ENCODE measurements at places on chromosomes 5 and 9.
A peak's percentile ranks its signal among the peaks of the same experiment; 100 is the strongest.

GRCh38 chr5:115028557-115028956, 141.2 kb downstream of the TRIM36 start:
- H3K27ac ChIP-seq: no peak overlapping the region
- no peak overlapping the region for H3K4me3 ChIP-seq
- H3K36me3 ChIP-seq: no peaks in the 10 kb centered on the region
- no peaks in the 10 kb centered on the region for H3K4me1 ChIP-seq

- no peak overlapping the region for H3K4me3 ChIP-seq
- no peaks in the 10 kb centered on the region for H3K27me3 ChIP-seq
- DNase-seq: no peak
- H3K36me3 ChIP-seq: no peaks in the 10 kb centered on the region
Observed at GRCh38 chr5:35313291-35313690, 83.0 kb upstream of the PRLR start.

DNA sequence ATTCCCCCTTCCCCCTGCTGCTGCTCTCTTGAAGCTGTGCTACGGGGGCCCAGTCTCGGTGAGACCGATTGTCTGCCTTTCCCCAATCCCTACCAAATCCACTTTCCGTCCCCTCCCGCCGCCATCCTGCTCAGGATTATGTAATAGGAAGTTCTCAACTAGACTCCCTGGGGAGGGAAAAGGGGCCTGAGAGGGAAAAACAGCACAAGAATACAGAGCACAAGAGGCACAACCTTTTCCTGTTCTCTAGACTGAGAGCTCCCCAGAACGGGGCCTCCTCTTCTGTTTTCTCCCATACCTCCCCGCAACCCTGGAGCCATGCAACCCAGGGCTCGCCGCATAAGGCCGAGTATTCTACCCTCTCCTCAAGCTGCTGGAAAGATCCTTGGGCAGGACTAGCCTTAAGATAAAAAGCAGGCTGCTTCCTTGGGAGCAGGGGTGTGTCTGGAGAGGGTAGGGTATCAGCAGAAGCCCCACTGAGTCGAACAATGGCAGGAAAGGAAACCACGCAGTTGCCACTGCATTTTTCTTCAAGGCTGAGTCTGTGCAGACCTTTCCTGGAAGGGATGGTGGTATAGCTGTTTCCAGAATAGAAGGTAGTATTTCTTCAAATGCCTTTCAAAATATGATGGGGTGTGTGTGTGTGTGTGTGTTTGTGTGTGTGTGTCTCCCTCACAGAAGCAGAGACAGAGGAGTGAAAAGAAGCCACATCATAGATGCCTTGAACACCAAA, 12.9 kb downstream of the MYORG start:
- H3K4me1 ChIP-seq: peaks cover 20% of the 10 kb centered on the region
- H3K4me3 ChIP-seq: no peak overlapping the region
- DNase-seq: no peak

DNA sequence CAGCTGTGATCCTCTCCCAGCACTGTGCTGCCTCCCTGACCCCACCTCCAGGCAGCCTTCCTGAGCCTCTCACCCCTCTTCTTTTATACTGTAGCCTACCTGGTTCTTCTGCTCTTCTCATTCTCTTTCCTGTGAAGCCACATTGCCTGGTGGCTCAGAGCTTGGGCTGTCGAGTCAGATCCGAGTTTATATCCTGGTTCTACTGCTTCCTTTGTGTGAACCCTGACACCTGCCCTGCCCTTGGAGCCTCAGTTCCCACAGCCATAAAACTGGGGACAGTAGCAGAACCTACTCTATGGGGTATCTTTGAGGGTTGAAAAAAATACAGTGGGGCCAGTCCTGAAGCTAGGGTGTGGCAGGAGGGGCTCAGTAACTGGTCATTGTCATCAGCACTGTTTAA, 8.8 kb downstream of the SLC27A4 start:
- H3K27me3 ChIP-seq: no peaks in the 10 kb centered on the region
- H3K4me1 ChIP-seq: no peaks in the 10 kb centered on the region
- H3K27ac ChIP-seq: no peak overlapping the region
- no peak overlapping the region for H3K4me3 ChIP-seq

GRCh38 chr5:131634238-131634637, 791 bp downstream of the RAPGEF6 start:
- H3K4me1 ChIP-seq: peaks cover 23% of the 10 kb centered on the region
- H3K4me3 ChIP-seq: peak overlapping the region; percentile 94
- no peaks in the 10 kb centered on the region for H3K27me3 ChIP-seq
- H3K27ac ChIP-seq: peak overlapping the region; percentile 96

- no peak overlapping the region for H3K4me3 ChIP-seq
- no peaks in the 10 kb centered on the region for H3K27me3 ChIP-seq
- H3K4me1 ChIP-seq: peaks cover 18% of the 10 kb centered on the region
Observed at GRCh38 chr5:98433673-98434072, 339.8 kb upstream of the RGMB start.

DNA sequence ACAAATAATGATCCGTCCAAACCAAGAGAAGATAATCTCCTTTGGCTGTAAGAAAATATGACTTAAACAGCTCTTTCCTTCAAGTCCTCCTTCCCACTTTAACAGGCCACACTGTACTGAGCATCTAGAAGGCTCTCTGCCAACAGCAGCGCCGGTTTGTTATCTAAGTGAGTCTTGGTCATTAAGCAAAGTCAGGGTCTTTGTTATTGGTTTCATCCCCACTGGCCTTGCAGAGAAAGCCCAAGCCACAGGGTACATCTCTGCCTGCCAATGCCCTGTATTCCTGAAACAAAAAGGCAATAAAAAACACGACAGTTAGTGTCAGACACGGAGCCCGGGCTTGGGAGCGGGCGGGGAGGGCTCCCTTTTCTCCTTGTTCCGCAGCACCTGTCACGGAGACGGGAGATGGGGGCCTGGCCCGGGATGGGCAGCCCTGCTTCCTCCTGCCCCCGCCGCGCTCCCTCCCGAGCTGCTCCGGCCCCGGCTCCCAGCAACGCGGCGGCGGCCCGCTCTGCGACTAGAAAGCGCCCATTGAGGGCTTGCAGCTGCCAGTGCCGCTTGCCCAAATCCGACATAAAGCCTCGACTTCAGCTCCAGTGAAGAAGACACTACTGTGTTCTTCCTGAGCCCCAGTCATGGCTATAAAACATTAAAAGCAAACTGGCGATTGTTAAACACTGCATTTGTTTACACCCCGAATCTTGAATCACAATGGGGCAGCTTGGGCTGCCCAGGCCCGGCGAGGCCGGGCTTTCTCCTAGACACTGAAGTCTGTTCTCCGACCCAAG, 28.1 kb upstream of the PIK3R1 start:
- H3K27me3 ChIP-seq: no peaks in the 10 kb centered on the region
- peak overlapping the region; percentile 96 for H3K27ac ChIP-seq
- peak; percentile 60 for DNase-seq

- H3K27me3 ChIP-seq: no peaks in the 10 kb centered on the region
- no peak overlapping the region for H3K4me3 ChIP-seq
- H3K4me1 ChIP-seq: no peaks in the 10 kb centered on the region
- no peak overlapping the region for H3K27ac ChIP-seq
- no peak for DNase-seq
Observed at GRCh38 chr9:6926436-6926835, 168.7 kb downstream of the KDM4C start.

- no peaks in the 10 kb centered on the region for H3K4me1 ChIP-seq
- H3K4me3 ChIP-seq: no peak overlapping the region
- H3K27ac ChIP-seq: no peak overlapping the region
- peaks cover 15% of the 10 kb centered on the region for H3K27me3 ChIP-seq
Observed at GRCh38 chr9:304106-304505, 89.4 kb downstream of the DOCK8 start.

- H3K36me3 ChIP-seq: peaks cover 28% of the 10 kb centered on the region
- H3K4me3 ChIP-seq: no peak overlapping the region
- H3K27me3 ChIP-seq: no peaks in the 10 kb centered on the region
- H3K4me1 ChIP-seq: no peaks in the 10 kb centered on the region
- DNase-seq: no peak
- H3K27ac ChIP-seq: no peak overlapping the region
Observed at GRCh38 chr9:135941288-135941995, 19.7 kb downstream of the UBAC1 start.

DNA sequence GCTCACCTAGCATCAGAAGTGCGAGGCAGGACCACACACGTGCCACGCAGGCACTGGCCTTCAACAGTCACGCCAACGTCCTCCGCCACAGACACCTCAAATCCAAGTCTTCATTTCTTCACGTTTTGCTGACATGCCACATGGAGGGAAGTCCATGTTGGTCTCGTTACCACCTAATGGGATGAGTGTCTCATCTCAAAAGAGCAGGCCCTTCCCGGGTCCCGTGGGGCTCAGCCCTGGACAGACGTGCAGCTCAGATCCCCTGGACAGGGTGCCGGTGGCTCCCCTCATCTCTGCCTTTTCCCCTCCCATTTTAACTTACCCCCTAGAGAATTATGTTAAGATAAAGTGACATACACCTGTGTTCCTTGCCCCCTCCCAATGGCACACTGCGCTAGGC, 76.8 kb downstream of the MRPL36 start:
- peaks cover 9% of the 10 kb centered on the region for H3K4me1 ChIP-seq
- H3K36me3 ChIP-seq: peaks cover 9% of the 10 kb centered on the region
- peaks cover 17% of the 10 kb centered on the region for H3K27me3 ChIP-seq
- H3K27ac ChIP-seq: no peak overlapping the region
- no peak for DNase-seq
- no peak overlapping the region for H3K4me3 ChIP-seq

- H3K4me1 ChIP-seq: no peaks in the 10 kb centered on the region
- no peaks in the 10 kb centered on the region for H3K27me3 ChIP-seq
- H3K36me3 ChIP-seq: no peaks in the 10 kb centered on the region
- DNase-seq: no peak
Observed at GRCh38 chr9:13718086-13718485, 438.6 kb upstream of the MPDZ start.

- peak within 1 kb of the TSS; percentile 90 for H3K27ac ChIP-seq
- peaks cover 7% of the 10 kb centered on the region for H3K4me1 ChIP-seq
- H3K36me3 ChIP-seq: peaks cover 66% of the 10 kb centered on the region
- DNase-seq: no peak
- H3K27me3 ChIP-seq: no peaks in the 10 kb centered on the region
- peak within 1 kb of the TSS; percentile 89 for H3K4me3 ChIP-seq
Observed at GRCh38 chr5:141223112-141223783, at the start of gene PCDHB14. Gene PCDHB14, plus strand, starts transcription at chr5:141223343. Its CDS starts 163 bp downstream, at chr5:141223506.

DNA sequence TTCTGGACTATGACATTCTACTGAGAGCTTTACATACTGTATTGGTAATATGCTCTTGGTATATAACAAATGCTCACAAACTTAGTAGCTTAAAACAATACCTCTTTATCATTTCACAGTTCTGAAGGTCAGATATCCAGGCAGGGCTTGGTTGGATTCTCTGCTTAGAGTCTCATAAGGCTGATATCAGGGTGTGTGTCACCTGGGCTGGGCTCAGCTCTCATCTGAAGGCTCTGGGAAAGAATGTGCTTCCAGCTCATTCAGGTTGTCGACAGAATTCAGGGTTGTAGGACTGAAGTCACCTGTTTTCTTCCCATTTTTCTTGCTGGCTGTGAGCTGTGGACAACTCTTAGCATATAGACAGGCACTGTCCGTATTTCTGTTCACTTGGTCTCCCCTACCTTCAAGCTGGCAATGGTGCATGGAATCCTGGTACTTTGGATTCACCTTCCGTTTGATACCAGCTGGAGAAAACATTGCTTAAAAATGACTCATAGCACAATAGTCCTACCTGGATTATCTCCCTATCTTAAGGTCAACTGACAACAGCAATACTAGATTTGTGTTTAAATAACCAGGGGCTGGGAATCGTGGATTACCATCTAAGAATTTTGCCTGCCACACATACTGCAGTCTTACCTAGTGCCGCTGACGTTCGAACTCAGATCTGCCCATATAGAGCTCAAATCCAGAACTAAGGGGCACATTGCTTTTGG, 69.2 kb downstream of the RCL1 start:
- H3K27me3 ChIP-seq: no peaks in the 10 kb centered on the region
- no peaks in the 10 kb centered on the region for H3K4me1 ChIP-seq
- H3K27ac ChIP-seq: peak overlapping the region; percentile 57
- peaks cover 20% of the 10 kb centered on the region for H3K36me3 ChIP-seq
- no peak overlapping the region for H3K4me3 ChIP-seq
- no peak for DNase-seq

GRCh38 chr5:36298552-36298951, 3.1 kb downstream of the RANBP3L start:
- peaks cover 17% of the 10 kb centered on the region for H3K4me1 ChIP-seq
- H3K27me3 ChIP-seq: no peaks in the 10 kb centered on the region
- H3K27ac ChIP-seq: no peak overlapping the region
- peaks cover 2% of the 10 kb centered on the region for H3K36me3 ChIP-seq
- no peak overlapping the region for H3K4me3 ChIP-seq
- DNase-seq: no peak

- peaks cover 11% of the 10 kb centered on the region for H3K36me3 ChIP-seq
- no peak for DNase-seq
- no peaks in the 10 kb centered on the region for H3K27me3 ChIP-seq
- H3K27ac ChIP-seq: no peak overlapping the region
Observed at GRCh38 chr5:9398227-9398626, 147.6 kb downstream of the SEMA5A start.

GRCh38 chr5:55994495-55994997, at the start of gene IL6ST:
Gene IL6ST, minus strand, starts transcription at chr5:55994963. Its CDS starts 18,685 bp downstream, at chr5:55976278.
- H3K27me3 ChIP-seq: no peaks in the 10 kb centered on the region
- no peak for DNase-seq
- H3K4me1 ChIP-seq: peaks cover 32% of the 10 kb centered on the region
- peak within 1 kb of the TSS; percentile 98 for H3K4me3 ChIP-seq

DNA sequence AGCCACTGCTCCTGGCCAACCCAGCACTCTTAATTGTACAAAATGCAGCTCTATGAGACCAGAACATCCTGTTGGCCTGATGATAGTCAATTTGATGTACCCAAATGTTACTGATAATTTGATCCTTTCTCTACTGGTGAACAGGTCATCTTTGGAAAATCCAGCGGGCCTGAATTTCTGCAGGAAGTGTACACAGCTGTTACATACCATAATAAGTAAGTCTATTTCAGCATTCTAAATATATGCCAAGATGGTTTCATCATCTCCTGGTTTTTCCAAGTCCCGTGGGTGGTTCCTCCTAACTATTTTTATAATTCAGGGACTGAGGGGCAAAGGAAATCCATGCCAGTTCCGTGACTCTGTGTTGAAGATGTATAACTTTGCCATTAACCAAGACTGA, 155.4 kb downstream of the DOCK8 start:
- H3K27ac ChIP-seq: no peak overlapping the region
- no peak for DNase-seq
- peaks cover 6% of the 10 kb centered on the region for H3K27me3 ChIP-seq
- no peak overlapping the region for H3K4me3 ChIP-seq

DNA sequence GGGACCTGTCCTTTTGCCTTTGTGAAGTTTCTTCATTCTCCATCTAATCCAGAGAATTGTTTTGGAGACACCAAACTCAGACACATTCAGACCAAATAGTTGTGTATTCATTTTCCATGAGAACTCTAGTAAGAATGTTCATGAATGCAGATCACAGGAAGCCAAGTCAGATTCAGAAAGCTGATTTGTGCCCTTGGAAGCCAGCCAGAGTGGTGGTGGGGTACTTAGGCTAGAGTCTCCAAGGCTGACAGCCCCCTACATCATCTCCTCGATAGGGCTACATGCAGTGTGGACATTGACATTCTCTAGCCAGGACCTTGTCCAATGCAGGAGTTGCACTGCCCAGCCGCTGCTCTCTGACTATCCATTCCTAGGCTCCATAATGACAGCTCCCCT, 137.6 kb downstream of the UGCG start:
- H3K36me3 ChIP-seq: peaks cover 13% of the 10 kb centered on the region
- no peak for DNase-seq
- no peak overlapping the region for H3K4me3 ChIP-seq
- peaks cover 11% of the 10 kb centered on the region for H3K4me1 ChIP-seq

All from neural crest cell (in vitro differentiated cells).